ENCODE measurements at places on chromosomes 2 and 18. TPM values are rescaled to one million over a fixed set of nuclear protein-coding genes. Genes with fewer than 3 reads are reported as not detected.
A peak's percentile ranks its signal among the peaks of the same experiment; 100 is the strongest.

GRCh38 chr2:179285060-179285459, 20.4 kb upstream of the SESTD1 start:
- DNase-seq, result no peak

PCARE gene
- under 0.01 TPM for total RNA-seq

GRCh38 chr2:138123741-138124140, 159.5 kb downstream of the HNMT start:
- DNase-seq, result no peak

DNA sequence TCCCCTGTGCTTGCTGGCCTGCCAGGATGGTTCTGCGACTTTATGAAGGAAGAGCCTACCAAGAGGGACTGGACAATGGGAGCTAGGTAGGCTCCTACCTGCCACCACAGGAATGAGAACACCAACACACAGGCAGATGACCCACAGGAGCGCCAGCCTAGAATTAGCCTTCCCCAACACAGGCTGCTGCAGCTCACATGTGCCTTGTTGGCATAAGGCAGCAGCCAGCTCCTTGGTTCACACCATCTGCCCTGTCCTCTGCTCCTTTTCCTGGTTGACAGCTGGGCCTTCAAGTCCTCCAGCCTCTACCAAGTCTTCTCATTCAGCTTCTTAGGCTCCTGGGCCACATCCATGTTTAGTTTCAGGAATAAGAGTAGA, 705.4 kb upstream of the RAB6C start:
- no peak for DNase-seq

ACMSD gene
- total RNA-seq, result not detected

DNA sequence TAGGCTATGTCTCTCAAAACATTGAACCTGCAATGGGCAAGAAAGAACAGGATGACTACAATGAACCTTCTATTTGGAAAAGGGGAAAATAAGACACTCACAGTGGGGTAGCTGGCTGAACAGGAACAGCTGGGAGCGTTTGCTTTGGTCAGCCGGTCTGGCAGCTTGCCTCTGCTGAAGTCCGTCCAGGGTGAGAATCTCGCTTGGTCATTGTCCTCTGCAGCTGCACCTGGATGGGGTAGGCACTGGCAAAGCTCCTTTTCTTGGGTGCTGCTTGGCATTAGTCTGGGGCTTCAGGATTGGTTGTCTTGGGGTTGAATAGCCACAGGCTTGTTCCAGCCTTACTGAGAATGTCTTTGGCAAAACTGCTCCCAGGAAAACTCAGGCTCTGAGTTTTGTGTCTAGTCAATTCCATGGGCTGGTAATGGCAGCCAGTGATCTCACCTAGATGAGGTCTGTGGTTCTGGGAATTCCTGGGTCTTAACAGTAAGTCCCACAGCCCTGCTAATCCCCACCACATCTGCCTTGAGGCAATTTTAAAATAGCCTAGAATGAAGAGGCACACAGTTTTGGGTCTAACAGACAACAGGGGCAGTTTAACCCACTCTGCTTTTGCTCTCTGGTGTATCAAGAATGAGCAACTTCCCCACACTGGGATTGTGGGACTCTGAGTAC, 13.4 kb downstream of the NEDD4L start:
- no peak for DNase-seq

TM4SF20 gene
- 0.57 TPM for total RNA-seq

DNA sequence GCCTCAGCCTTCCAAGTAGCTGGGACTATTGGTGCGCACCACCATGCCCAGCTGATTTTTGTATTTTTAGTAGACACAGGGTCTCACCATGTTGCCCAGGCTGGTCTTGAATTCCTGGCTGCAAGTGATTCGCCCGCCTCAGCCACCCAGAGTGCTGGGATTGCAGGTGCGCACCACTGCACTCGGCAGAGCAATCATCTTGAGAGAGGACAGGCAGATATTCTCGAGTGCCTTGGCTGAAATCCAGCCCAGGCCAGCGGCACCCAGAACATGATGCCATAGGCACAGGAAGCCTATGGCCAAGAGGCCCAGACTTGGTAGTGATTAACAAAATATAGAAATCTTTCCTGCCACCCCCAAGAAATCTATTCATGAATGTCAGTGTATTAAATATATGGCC, 58.0 kb upstream of the PEX13 start:
- no peak for DNase-seq

FOXI3 gene
- not detected for total RNA-seq

DNA sequence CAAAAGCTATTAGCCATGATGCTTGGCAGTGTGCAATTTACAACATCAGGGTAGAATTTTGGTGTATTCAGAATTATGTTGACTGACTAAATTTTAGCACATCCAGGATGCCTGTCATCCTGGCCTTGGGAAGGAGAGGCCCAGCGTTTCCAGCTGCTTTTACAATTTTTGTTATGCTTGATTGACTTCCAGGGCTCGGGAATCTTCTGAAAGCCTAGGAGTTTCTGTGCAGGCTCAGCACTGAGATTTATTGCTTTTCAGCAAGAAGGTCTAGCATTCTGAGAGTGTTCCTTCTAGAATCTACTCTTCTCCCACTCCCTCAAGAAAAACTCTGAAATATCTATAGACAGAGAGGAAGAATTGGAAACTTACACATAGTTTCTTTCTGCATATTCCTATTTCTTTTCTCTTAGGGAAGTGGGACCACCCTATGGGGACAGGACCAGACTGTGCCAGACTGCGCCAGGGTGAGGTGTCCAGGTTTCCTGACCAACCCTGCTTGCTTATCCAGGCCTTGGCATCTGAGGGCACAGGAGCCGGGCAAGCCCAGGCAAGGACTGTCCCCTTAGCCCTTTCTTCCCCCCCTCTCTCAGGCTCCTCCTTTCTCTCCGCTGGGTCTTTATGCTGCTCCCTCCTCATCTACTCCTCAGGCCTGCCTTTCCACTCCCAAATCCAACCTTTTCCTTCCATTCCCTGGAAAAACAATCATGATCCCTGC, 26.9 kb downstream of the MAIP1 start:
- no peak for DNase-seq

DNA sequence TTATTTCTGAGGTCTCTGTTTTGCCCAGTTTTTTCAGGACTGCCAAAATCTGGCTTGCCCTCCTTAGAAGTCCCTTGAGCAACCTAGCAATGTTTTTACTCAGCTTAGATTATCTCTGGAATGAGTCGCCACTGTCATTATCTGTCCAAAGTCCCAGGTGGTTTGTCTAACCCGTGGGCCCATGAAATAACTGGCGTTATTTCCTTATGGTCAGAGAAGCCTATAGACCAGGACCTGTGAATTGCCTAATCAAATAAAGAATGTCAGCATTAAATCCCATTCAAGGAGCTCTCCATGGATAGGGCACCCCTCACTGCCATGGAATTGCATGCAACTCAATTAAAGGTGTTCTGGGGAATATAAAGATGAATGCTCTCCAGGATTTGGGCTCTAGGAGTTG, 373.9 kb downstream of the SETBP1 start:
- peak; percentile 20 for DNase-seq

DNA sequence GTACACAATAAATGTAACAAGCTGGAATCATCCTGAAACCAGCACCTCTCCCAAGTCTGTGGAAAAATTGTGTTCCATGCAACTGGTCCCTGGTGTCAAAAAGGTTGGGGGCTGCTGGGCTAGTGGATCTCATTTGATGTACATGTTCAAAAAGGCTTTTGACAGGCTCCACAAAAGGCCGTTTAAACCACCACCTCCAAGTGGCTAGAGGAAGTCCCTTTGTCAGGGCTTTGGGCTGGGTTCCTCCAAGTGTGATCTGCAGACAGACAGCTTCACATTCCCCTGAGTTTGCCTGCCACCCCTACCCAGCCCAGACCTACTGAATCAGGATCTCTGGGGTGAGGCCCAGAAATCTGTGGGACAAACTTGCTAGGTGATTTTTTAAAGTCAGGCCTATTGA, 84.7 kb downstream of the TGFA start:
- DNase-seq, result no peak

GRCh38 chr18:47968006-47968676, 37.7 kb upstream of the SMAD2 start:
- peak; percentile 67 for DNase-seq

GRCh38 chr2:13818002-13818401, 814.5 kb upstream of the LRATD1 start:
- no peak for DNase-seq

- no peak for DNase-seq
Observed at GRCh38 chr2:202171241-202171825, 67.1 kb downstream of the SUMO1 start.

GRCh38 chr18:37403100-37403781, 162.4 kb downstream of the CELF4 start:
- peak; percentile 43 for DNase-seq

YES1 gene
- total RNA-seq, result 43.1 TPM

DNA sequence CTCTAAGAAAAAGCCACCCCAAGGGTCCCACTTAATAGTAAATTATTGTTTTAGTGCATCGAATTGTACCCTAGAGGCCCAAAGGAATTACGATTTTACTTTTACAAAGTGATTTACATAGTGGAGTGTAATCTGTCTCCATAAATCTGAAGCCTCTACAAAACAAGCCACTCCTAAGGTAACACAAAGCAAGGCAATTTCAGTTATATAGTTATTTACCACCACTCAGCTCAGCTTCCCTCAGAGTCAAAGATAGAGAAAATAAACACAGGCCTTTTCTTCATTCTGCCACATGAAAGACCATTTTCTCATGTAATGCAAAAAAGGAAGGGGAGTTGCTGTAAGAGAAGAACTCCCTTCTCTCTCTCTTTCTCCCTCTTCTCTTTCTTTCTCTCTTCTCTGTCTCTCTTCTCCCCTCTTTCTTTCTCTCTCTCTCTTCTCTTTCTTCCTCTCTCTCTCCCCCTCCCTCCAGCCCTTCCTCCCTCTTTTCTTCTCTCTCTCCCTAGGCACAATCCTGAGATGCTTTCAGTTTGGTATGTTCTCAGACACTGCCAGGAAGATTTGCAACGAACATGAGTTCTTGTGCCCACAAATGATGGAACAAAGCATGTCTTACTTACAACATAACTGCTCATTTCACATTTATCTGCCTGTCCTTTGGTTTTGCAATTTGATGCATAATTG, 264.5 kb downstream of the BCL2 start:
- DNase-seq, result no peak

HAUS1 gene
- 54.7 TPM for total RNA-seq

All from fibroblast of the aortic adventitia (primary cell).